ENCODE measurements at places on chromosomes 16 and 17.

- DNase-seq: no peak
Measured at GRCh38 chr17:64443086-64443760, 5.7 kb upstream of the MILR1 start.

DNA sequence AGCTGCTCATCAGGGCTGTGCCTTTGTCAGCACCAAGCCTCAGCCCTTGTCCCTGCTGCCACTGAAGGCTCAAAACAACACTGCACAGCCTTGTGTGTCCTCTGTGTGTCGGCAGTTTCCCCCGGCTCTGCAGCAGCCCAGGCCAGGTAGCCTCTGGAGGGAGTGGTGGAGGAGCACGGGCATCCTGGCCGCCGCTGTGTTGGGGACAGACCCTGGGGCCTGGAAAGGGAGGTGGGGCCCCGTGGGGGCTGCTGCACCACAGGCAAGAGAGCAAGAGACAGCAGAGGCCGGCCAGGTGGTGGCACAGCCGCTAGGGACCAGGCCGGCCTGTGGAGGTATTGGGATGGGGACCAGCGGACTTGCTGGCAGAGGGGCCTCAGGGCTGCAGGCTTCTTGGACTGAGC lies 96.9 kb upstream of the ZNF750 start:
- DNase-seq: no peak

DNA sequence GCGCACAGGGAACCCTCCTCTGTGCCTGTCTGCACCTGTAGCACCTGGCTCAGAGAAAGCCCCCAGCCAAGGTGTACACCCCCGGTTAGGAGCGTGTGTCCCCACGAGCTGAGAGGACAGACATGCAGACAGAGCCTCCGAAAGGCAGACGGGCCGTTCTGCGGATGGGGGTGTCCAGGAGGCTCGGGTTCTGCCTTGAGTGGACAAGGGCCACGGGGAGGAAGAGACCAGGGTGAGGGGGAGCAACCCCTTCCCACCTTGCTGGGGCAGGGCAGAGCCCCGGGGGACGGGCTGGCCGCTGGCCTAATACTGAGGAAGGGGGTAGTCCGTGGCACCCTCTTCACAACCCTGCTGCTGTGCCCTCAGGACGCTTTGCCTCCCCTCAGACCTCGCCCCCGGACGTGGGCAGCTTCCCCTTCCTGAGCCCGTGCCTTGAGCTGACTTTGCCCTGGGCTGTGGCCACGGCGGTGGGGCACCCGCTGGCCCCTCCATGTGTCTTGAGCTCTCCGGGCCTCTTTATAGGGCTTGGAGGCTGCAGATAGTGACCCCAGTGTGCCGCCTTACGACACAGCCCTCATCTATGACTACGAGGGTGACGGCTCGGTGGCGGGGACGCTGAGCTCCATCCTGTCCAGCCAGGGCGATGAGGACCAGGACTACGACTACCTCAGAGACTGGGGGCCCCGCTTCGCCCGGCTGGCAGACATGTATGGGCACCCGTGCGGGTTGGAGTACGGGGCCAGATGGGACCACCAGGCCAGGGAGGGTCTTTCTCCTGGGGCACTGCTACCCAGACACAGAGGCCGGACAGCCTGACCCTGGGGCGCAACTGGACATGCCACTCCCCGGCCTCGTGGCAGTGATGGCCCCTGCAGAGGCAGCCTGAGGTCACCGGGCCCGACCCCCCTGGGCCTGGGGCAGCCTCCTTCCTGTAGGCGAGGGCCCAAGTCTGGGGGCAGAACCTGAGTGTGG lies 5.7 kb downstream of the SLC22A31 start:
- DNase-seq: no peak

DNA sequence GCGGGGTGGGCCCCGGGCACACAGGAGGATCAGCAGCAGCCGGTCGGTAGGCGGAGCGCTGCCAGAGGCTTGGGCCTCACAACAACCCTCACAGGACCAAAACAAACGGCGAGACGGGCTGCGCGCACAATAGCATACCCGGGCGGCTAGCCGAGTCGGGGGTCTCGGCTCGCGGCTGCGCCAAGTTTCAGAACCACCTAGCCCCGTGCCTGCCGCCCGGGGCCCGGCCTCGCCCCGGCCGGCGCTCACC lies 732 bp downstream of the ULK2 start:
- no peak for DNase-seq

- DNase-seq: no peak
Measured at GRCh38 chr17:19756546-19756945, 8.4 kb upstream of the ALDH3A1 start.

GRCh38 chr17:7557775-7558543 lies 591 bp upstream of the TNFSF13 start:
- DNase-seq: peak; percentile 96

DNA sequence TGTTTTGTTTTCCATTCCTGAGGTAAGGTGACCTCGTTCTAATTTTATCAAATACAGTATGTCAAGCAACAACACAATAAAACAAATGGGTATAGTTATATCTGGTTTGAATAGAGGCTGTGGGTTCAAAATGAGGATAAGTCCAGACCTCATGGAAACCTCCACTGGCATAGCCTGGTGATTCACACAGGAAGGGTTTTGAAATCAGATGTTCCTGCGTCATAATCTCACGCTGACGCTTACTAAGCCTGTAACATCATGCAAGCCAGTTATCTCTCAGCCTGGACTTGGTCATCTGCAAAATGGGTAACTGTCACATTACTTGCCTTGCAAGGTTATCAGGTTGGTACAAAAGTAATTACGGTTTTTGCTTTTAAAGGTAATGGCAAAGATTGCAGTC lies 1056.3 kb upstream of the EEF2KMT start:
- DNase-seq: no peak

DNA sequence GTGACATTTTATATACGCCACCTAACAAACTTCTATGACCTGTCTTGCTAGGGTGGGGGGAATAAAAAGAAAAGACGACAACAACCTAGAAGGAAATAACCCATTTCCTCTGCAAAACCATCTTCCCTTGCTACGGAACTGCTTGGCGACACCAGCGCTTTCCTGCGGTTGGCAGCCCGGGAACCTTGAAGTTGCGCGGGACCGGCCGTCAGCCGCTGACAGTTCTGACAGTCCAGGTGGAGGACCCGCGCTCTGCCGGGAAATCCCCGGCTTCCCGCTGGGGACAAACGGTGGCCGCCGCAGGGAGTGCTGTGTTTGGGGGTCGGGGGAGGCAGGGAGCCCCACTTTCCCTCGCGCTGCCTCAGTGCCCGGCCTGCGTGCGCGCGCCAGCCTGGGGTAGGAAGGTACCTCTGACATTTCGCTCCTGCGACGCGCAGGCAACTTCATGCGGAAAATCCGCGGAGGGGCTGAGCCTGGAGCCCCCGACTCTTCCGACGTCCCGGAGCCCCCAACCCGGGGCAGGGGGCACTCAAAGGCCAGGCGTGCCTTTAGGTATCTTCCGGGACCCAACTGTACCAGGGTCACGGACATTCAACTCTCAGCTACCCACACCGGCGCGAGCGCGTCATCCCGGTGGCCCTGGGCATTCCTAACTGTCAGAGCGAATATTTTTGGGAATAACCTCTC lies 516 bp downstream of the SLC16A6 start:
- DNase-seq: peak; percentile 35

- DNase-seq: no peak
Measured at GRCh38 chr16:50043358-50043757, 18.3 kb downstream of the CNEP1R1 start.
